PC-9 (cell line): ENCODE measurements at places on chromosomes 16 and 17.
A peak's percentile ranks its signal among the peaks of the same experiment; 100 is the strongest.

- DNase-seq: no peak
Measured at GRCh38 chr16:85426806-85427205, 186.3 kb upstream of the GSE1 start.

GRCh38 chr16:4868026-4868425 is 20.7 kb downstream of the UBN1 start:
- DNase-seq: no peak

GRCh38 chr16:88464447-88465318 is 11.6 kb downstream of the ZFPM1 start:
- DNase-seq: no peak

GRCh38 chr17:29157310-29157709 is 22.9 kb downstream of the MYO18A start:
- no peak for DNase-seq

DNA sequence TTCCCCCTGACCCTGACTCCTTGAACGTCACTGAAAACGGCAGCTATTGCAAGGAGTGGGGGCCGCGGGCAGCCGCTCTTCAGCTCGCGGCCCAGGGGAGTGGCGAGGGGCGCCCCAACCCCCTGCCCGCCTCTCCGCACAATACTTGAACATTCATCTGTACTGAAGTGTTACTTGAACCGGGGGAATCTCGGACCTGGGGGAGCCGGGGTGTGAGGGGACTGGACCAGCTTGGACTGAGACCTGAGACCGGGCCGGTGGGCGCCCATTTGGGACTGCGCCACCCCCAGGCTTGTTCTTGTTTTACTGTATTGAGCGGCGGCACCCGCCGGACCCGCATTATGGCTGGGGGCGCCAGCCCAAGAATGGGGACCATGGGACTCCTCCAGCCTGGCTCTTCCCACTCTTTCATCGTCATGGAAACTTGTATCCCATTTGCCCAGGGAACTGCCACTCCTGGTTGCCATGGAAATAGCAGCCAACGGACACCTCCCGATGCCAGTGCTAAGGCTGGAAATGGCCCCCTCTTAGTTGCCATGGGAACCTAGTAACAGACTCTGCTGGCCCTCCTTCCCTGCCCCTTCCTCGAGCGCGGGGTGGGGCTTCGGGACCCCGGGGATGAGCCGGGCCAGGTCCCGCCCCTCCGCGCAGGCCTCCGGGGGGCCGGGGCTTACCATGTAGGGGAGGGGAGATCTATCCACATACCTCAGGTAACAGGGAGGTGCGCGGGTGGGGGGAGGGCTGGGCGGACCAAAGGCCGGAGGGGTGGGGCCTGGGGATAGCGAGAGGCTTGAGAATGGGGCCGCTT is 805 bp upstream of the ORAI3 start:
- DNase-seq: peak; percentile 92

GRCh38 chr17:20774472-20775135 is 195.1 kb downstream of the CDRT15L2 start:
- DNase-seq: no peak

DNA sequence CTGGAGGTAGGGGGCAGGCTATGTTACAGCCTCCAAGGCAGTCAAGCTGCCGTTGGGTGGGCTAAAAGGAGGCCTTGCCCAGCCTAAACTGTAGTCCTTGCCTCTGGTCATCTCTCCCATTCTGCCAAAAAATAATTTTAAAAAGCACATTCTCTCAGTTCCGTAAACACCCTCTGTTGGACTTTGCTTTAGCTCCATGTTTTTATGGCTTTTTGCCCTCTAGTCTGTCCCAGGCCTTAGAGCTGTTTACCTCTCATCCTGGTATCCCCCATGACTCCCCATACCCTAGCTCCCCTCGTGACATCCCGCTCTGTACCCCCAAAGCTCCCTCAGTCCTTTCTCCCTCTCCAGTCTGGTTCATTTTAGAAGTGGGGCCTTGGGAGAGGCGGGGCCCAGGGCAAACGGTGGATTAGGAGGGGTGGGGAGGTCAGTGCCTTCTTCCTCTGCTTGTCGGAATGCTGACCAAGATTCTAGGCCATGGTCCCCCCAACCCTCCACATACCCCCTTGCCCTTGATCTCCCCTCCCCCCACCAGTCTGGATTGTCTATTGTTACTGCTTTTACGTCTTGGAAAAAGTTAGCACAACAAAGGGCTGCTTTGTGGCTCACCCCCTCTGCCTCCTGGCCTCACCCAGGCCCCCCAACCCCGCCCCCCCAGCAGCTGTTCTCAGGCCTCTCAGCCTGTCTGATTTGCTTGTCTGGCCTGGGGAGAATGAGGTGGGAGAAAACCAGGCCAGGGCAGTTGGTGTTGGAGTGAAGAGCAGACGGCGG is 18.4 kb downstream of the GJD3 start:
- no peak for DNase-seq

GRCh38 chr17:75504347-75505151 is 10.8 kb downstream of the CASKIN2 start:
- peak; percentile 54 for DNase-seq

- no peak for DNase-seq
Measured at GRCh38 chr16:66562409-66562808, 3.8 kb upstream of the CMTM1 start.

GRCh38 chr17:9707948-9708347 is 62.6 kb downstream of the USP43 start:
- DNase-seq: no peak

DNA sequence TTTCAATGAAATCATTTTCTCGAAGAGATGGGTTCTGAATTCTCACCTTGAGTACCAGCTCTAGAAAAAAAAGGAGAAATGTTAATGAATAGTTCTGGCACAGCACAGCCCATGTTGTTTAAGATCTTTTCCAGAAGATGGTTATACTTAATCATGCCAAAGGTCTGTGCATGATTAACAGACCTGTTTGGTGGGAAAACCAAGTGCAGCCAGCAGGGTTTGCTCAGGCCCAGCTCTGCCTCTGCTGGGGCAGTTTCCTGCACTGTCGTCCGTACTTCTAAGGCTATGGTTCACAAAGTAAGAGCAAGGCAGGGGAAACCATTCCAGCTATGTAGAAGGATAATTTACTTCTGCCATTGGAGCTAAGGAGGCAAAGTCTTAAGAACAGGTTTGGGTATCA is 10.7 kb downstream of the ANKRD40 start:
- no peak for DNase-seq

GRCh38 chr16:12063004-12063395 is 86.5 kb downstream of the SNX29 start:
- no peak for DNase-seq

DNA sequence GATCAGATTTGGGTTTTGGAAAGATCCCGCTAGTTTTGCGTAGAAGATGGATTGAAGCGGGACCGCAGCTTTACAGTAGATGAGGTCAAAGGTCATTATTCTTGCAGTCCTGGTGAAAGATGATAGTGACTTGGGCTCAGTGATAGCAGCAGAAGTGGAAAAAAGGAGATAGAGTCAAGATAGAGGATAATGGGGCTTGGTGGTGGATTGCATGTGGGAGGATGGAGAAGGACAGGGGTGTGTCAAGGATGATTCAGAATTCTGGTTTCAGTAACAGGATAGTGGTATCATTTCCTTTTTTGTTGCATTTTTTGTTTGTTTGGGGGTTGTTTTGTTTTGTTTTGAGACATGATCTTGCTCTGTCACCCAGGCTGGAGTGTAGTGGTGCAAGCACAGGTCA is 28.7 kb downstream of the CHD9NB start:
- no peak for DNase-seq

DNA sequence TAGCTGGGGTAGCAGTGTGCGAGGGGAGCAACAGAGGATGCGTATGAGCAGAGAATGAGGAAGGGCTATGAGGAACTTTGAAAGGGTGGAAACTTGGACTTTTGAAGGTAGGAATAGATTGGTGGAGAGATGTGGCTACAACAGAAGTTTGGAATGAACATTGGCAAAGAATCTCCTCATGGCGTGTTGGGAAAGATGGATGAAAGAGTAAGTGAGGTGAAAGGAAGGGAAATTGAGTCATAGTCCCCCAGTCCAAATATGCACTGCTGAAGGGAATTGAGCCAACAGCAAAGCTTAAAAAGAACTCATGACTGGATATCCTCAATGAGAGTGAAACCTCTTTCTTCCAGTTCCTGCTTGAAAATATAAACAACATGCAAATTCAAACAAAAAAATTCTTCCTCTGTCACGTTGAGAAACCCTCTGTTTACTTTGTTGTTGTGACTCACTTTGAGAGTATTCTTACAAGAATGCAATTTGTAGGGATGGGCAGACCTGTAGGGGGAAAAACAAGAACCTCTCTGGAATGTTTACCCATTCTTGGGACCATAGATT is 313.2 kb upstream of the KCNJ16 start:
- peak; percentile 19 for DNase-seq
